ENCODE measurements at places on chromosomes 13 and 19.

DNA sequence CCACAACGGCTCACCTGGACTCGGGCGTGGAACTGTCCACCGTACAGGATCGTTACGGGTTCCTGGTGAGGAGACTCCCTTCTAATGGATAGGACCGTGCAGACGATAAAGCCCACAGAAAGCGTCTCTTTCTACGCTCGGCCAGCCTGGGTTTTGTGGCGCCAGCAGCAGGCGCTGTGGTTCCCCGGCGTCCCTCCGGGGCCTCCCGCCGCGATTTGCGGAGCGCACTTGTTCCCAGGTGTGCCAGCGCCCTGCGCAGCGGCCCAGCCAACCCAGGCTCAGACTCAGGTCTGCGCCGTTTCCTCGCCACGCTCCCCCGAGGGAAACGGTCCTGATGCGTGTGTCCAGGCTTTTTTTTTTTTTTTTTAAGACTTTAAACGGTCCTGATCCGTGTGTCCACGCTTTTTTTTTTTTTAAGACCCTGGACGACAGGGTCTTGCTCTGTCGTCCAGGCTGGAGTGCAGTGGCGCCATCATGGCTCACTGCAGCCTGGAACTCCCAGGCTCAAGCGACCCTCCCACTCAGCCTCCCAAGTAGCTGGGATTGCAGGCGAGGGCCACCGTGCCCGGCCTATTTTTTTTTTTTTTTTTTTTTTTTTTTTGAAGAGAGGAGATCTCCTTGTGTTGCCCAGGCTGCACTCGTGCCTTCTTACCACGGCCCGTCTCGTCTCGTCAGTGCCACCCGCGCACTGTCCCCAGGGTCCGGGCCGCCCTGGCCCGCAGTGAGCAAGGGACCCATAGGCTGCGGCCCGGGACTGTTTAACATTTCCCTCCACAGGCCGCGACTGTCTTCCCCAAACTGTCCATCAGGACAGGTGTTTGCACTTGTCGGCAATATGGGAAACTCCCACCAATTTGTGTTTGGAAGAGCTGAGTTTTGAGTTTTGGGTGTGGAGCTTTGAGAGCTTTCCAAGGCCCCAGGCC, 23.8 kb downstream of the GJA3 start:
- peak; percentile 88 for DNase-seq

DNA sequence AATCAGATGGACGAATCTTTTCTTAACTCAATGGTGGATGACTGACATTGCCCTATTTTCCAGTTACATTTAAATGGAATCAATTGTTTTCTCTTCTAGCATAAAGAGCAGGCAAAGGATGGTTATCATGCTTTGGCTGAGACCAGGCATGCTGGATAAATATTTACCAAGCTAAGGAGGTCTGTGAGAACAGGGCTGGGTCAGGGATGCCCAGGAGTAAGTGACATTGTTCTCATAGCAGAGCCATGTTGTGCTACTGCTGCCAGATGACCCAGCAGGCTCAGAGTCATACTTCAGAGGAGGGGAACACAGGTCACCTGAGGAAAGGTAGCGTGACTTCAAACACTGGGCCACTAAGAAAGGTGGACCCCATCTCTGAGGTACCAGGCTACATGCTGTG, 116.0 kb upstream of the RNF113B start:
- no peak for DNase-seq

- DNase-seq, result no peak
Measured at GRCh38 chr19:49749055-49749716, 13.9 kb downstream of the TSKS start.

GRCh38 chr19:47106821-47107201, 6.8 kb downstream of the ZC3H4 start:
- DNase-seq, result no peak

DNA sequence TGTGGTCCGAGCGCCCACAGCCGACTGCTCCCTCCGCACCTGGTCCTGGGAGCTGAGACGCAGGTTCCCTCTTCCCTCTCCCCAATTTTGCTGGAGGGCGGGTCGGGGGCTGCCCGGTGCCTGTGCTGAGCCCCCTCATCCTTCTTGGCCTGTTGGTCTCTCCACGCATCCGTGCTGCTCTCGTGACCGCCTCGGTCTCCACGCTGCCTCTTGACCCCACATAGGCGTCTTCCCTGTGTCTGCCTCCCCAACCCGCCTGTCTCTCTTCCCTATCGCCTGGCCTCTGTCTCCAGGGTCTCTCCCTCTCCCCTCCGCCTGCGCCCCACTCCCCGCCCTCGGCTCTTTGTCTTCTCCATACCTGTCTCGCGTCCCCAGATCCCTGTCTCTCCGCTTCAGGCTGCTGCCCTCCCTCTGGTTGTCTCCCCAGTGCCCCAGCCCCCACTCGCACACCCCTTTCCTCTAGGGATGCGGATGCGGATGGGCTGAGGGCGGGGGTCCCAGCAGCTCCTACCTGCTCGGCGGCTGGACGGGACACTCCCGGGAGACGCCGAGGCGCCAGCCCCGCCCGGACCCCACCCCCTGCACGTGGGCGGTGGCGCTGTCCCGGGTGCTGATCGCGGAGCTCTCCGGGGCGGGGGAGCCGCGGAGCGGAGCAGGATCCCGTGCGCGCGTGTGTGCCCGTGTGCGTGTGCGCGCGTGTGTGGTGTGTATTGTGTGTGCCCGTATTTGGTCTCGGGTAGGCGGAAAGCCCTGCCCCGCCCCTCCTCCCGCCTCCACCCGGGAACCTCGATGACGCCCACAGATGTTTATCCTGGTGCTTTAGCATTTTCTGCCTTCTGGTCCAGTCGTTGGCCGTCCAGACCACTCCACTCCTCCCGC, at the start of gene SYT5:
TSS of gene SYT5 (minus strand) at position 684 of the 879 bp plus-strand sequence. CDS start 1,248 bp downstream, outside the sequence.
- peak; percentile 91 for DNase-seq

- DNase-seq, result no peak
Measured at GRCh38 chr19:46755077-46755852, 9.0 kb upstream of the STRN4 start.

GRCh38 chr19:56642711-56643459, at the start of gene SMIM17:
TSS of gene SMIM17 (plus strand) at chr19:56643159. CDS start at chr19:56645668, 2,509 bp downstream.
- no peak for DNase-seq

GRCh38 chr19:13881692-13882418, 4.9 kb downstream of the NANOS3 start:
- DNase-seq, result peak; percentile 52

DNA sequence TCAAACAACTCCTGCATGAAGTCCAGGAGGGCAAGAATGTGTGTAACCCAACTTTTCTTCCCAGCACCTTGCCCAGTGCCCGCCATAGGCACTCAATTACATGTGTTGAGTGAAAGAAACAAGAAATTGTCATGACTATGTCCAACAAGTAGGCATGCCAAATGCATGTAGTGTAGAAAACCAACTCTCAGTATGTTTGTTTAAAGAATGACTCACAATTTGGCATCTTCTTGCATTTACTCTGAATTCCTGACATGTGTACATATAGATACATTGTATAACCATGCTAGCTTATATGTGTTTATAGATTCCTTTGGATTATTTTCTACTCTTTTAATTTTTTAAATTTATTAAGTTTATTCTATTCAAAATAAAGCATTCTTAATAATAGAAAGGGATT, 305.0 kb downstream of the EFNB2 start:
- no peak for DNase-seq

DNA sequence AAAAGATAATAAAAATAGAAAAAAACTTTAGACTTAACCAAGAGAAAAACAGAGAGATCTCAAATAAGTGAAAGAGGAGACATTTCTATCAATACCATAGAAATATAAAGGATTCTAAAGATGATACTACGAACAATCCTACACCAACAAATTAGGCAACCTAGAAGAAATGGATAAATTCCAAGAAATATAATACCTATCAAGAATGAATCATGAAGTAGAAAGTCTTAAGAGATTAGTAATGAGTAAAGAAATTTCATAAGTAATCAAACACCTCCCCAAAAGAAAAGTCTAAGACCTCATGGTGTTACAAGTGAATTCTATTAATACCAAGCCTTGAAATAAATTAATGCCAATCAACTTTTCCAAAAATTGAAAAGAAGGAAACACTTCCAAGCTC, 1584.5 kb upstream of the MIR17HG start:
- no peak for DNase-seq

- DNase-seq, result no peak
Measured at GRCh38 chr19:5977222-5977784, 637 bp downstream of the RANBP3 start.

GRCh38 chr19:22532388-22533300, 101.5 kb upstream of the ZNF492 start:
- peak; percentile 80 for DNase-seq

- no peak for DNase-seq
Measured at GRCh38 chr13:91567485-91568207, 169.2 kb downstream of the GPC5 start.

GRCh38 chr13:98476106-98476505, 100.8 kb downstream of the STK24 start:
- no peak for DNase-seq

- no peak for DNase-seq
Measured at GRCh38 chr13:67147342-67148133, 82.6 kb downstream of the PCDH9 start.

DNA sequence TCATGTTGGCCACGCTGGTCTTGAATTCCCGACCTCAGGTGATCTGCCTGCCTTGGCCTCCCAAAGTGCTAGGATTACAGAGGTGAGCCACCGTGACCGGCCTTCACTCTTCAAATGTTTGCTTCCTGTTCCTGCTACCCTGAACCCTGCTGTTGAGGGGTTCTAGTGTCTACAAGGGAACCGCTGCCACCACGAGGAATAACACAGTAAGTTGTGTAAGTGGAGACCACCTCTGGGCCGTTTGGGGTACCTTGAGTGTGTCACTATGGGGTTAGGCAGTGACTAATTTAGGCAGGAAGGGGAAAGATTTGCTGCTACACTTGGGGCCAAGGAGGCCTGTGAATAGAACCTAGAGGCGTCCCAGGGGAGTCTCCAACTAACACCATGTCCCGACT, 2.2 kb upstream of the MYADM start:
- no peak for DNase-seq

GRCh38 chr19:17441241-17442021, 7.0 kb downstream of the TMEM221 start:
- no peak for DNase-seq

GRCh38 chr19:8367327-8368001, 3.5 kb downstream of the ANGPTL4 start:
- no peak for DNase-seq

- no peak for DNase-seq
Measured at GRCh38 chr13:95793781-95794180, 116.8 kb downstream of the DNAJC3 start.

GRCh38 chr13:114081761-114082681, 50.4 kb downstream of the RASA3 start:
- DNase-seq, result no peak

- DNase-seq, result no peak
Measured at GRCh38 chr19:4042064-4042730, 24.5 kb downstream of the ZBTB7A start.

- DNase-seq, result no peak
Measured at GRCh38 chr13:49258089-49258796, 10.5 kb downstream of the CDADC1 start.

DNA sequence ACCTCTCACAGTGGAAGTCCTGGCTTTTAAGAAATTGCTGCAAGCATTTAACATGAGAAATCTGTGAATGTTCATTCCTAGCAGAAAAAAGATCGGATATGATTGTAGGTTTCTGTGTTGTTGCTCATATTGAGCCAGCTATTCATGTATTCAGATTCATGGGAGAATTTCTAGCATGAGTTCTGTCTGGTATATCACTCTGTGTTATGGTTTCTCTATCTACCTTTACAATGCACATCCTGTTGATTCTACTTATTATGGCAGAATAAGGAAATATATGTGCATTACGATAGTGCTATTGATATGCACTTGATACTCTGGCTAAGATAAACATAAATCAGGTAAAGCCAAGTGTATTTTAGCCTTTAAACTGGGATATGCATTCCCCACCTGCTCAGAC, 138.2 kb downstream of the KCNRG start:
- no peak for DNase-seq

DNA sequence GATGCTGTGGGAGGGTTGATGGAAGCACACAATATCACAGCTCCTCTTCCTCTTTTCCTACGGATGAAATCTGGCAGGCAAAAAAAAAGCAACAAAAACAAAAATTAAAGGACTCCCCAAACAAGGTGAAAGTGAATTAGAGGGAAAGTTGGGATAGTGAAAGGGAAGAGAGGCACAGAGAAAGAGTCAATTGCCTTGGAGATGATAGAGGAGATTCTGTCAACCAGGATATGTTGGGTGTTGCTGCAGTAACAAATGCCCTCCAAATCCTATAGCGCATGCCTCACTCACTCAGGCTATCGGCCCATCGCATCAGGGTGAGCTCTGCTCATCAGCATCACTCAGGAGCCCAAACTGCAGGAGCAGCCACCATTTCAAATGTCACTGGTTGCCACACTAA, 119.1 kb downstream of the DLEU7 start:
- DNase-seq, result no peak
